ENCODE measurements at places on chromosomes 1 and 21.

DNA sequence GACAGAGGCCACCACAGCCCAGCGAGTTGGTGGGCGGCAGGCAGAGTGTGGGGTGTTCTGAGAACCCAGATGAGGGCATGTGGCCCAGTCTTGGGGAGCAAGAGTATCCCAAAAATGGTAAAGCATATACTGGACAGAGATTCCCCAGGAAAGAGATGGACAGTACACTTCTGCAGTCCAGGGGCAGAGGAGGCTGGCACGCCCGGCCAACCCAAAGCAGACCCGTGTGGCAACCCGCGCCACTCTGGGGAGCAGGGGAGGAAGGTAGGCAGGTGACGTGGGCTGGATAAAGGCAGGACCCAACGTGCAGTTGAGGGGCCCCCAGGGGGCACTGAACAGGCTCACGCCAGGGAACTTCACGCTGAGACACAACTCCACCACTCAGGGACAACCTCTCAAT lies 46.4 kb upstream of the RIPK4 start:
- DNase-seq = no peak

DNA sequence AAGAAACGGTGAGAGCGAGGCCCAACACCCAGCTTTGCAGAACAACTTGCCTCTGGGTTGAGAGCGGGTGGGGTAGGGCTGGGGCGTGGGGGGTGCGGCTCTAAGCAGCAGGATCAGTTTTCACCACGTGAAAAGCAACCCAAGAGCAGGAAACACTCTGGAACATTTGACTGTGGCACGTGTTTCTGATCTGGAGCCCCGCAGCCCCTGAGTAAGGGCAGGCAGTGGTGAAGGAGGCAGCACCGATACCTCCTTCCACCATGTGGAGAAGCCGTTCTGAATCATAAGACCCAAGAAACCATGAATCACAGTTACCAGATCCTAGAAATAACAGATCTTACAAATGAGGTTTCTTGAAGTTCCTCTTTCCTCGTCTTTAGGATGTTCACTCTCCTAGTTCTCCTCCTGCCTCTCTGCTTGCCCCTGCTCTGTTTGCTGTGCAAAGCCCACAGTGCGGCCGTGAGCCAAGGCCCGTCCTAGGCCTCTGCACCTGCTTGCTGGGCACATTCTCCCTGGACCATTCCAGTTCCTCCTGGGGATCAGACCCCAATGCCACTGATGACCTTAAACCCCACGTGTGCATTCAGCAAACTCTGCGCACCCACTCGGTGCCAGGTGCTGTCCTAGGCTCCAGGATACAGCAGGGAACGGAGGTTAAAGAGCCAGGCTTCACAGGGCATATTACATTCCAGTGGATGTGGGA lies 31.9 kb downstream of the SLC1A7 start:
- DNase-seq = no peak

GRCh38 chr1:219302697-219303096 lies 129.0 kb downstream of the LYPLAL1 start:
- no peak for DNase-seq

DNA sequence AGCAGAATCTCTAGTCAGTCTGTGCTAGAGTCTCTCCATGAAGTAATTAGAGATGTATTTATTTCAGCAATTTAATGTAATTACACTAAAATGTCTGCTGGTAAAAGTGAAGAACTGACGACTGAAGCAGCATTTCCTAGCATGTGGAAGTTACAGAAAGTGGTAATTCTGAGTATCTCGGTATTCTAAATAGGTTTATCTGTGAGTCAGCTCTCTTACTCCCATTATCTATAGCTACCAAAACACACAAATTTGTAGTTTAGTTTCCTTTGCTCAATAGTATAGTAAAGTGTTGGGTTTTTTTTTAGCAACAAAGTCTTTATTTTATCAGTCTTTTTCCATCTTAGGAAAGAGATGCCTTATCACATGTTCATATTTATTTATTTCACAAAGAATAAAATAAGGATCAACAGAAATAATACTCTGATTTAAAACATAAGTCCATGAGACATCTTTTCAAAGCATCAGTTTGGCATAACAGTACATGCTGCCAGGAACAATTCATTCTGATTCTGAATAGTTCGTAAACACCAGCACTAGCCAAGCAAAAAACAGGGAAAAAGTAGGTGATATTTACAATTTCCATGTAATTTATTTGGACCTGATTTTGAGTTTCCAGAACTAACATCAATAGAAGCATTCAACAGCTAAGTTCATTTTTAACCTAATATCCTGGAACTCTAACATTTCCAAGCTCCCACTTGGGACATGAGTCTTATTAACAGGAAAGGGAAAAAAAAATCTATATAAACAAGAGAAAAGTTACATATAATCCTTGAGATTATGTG lies 76.3 kb downstream of the KCNT2 start:
- DNase-seq = no peak

DNA sequence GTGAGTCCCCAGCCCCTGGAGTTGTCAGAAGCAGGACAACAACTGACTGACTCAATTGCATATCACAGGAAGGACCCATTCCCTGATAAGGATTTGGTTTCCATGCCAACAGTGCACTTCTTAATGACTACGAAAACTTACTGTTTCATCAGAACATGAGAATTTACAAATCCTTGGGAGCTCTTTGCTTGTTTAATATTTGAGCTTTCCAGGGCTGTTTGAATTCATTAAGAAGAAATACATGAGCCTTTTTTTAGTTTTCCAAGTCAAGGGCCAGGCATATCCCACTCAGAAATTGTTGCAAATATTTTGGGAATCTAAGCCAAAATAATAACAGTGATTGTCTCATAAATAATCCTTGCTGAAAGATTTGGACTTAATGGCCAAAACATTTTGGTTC lies 27.2 kb upstream of the COL24A1 start:
- no peak for DNase-seq

DNA sequence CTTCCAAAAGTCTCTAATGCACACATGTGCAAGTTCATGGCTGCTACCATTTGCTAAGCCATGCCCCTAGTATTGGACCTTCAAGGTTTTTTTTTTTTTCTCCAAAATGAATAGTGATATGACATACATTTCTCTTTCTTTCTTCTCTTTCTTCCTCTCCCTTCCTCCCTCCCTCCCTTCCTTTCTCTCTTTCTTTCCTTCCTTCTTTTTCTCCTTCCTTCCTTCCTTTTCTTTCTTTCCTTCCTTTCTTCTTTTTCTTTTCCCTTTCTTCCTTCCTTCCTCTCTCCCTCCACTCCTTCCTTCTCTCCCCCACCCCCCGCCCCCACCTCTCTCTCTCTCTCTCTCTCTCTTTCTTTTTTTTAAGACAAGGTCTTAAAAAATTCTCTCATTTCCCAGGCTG lies 3.4 kb upstream of the RNF187 start:
- no peak for DNase-seq

GRCh38 chr1:64543831-64544230 lies 73.9 kb downstream of the CACHD1 start:
- DNase-seq = no peak

- no peak for DNase-seq
Measured at GRCh38 chr1:156654700-156655099, 12.8 kb downstream of the BCAN start.

DNA sequence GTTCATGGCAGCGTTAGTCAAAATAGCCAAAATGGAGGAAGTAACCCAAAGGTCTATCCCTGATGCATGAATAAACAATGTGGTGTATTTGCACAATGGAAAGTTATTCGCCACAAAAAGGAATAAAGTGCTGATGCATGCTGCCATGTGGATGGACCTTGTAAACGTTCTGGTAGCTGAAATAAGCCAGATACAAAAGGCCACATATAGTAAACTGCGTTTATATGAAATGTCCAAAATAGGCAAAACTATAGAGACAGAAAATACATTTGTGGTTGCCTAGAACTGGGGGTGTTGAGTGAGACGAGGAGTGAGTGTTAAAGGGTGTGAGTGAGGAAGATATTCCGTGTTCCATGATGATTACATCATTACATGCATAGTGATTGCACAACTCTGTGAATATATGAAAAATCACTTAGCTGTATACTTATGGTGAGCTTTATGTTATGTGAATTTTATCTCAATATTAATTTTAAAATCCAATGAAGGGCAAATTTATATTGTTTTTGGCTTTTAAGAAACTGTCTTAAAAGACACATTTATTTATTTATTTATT lies 321.3 kb downstream of the KIF26B start:
- no peak for DNase-seq

DNA sequence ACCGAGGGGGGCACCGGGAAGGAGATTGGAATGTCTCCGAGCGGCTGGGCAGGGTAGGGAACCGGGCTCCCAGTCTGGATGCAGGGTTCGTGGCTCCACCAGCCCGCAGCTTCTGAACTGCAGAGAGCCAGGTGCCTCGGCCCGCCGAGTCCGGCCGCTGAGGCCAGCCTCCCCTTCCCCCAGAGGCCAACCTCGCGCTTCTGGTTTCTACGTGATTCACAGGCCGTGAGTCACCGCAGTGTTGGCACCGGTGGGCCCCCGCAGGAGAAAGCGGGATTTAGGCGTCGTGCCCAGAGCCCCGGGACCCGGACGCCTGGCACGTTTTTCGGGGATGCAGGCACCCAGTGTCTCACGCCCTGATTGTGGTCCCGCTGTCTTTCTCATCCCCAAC lies 458 bp downstream of the CRABP2 start:
- peak; percentile 56 for DNase-seq

- no peak for DNase-seq
Measured at GRCh38 chr1:7984811-7985210, 23.3 kb downstream of the PARK7 start.

GRCh38 chr1:59690171-59690930 lies 124.4 kb upstream of the HOOK1 start:
- no peak for DNase-seq
